ENCODE measurements at places on chromosomes 6 and 20.

DNA sequence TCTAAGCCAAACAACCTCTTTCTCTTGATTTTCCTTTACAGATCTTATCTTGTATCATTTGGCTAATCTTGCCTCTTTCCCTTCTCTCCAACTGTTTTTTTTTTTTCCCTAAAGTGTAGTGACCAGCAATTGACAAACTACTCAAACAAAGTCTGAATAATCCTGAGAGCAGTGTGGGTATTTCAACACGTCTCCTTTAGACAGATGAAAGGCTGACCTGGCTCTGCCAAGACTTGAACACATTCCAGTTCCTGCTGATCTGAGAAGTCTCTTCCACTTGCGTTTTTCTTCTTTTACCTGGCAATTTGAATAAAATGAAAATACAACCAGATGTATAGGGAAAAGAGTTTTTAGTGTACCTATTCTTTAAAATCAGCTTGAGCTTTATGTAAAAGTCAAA is 168.4 kb downstream of the GJA10 start:
- DNase-seq: no peak

- DNase-seq: no peak
Measured at GRCh38 chr6:98944598-98945081, 3.1 kb downstream of the FBXL4 start.

GRCh38 chr6:89025633-89026032 is 54.9 kb upstream of the PNRC1 start:
- DNase-seq: no peak

DNA sequence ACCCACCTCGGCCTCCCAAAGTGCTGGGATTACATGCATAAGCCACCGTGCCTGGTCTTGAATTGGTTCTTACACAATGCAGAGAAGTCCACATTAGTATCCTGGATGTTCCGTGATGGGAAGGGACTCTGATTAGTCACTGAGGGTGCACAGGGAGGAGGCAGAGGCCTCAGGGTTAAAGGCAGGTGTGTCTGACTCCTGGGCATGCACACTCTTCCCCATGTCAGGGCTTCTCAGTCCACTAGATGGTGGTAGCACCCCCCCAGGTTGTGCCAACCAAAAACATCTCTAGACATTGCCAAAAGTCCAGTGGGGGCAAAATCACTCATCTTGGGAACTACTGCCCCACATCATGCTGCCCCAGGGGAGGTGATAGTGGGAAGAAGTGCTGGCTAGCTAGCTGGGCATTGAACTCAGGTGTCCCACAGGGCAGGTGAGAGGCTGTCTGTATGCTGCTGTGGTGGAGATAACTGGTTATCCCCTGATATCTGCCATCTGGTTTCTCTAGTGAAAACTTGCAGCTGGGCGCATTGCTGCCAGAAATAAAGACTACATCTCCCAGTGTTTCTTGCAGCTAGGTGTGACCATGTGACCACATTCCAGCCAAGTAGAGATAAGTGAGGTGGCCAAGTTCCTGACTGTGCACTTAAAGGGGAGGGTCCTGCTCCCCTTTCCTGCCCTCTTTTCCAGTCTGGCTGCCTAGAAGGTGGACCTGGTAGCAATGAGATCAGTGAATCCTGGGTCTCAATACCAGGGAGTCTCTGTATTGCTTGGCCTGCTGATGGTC is 8.4 kb upstream of the NSFL1C start:
- DNase-seq: no peak

DNA sequence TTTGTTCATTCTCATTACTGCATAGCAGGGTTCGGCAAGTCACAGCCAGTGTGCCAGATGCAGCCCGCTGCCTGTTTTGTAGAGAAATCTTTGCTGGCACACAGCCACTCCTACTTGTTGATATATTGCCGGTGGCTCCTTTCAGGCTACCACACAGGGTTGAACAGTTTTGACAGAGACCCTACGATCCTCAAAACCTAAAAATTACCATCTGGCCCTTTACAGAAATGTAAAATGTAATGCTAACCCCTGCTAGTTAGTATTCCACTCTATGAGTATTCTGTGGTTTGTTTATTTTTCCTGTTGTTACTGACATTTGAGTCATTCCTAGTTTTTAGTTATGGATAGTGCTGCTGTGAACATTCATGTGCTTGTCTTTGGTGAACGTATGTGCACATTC is 11.5 kb downstream of the DHX35 start:
- no peak for DNase-seq

DNA sequence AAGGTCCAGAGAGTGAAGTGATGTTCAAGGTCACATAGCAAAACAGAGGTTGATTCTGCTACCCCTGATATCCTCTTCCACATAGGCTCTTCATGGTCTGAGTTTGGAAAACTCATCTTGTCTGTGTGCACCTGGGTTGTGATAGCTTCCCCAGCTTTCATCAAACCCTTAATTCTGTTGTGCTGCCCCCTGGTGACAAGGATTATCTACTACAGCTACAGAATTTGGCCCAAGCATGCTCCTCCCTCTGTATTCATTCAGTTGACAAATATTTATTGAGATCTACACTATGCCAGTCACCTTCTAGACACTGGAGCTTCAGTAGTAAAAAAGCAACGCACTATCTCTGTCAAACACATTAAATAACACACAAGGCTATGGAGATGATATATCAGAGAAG is 50.4 kb downstream of the SMPDL3A start:
- peak; percentile 57 for DNase-seq

DNA sequence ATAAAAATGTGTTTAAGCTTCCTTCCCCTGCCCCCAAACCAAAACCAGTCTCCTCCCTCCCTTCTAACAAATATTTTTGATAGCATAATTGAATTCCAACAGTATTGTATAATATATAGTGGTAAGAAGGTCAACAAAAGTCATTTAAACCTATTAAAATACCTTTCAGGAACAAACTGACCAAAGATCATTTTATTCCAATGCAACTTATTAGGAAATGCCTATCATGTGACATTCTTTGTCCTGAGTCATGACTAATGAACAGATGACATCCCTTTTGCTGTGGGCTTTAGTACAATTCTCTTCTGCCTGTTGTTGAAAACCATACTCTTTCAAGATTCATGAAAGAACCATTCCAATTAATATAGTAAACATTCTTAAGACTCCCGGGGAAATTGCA is 51.5 kb upstream of the TRAF3IP2 start:
- no peak for DNase-seq

- DNase-seq: no peak
Measured at GRCh38 chr20:52295556-52295955, 104.0 kb upstream of the ZFP64 start.

Measured in activated CD4-positive, alpha-beta T cell treated with anti-CD3 and anti-CD28 coated beads, Interleukin-2, amount 50 U/mL, for 48 hours (primary cell).